ENCODE measurements at places on chromosomes 7 and 10. TPM values are rescaled to one million over a fixed set of nuclear protein-coding genes. Genes with fewer than 3 reads are reported as not detected.

- DNase-seq = no peak
Measured at GRCh38 chr7:93148144-93148543, at the start of gene SAMD9L. Gene SAMD9L, minus strand, starts transcription at chr7:93148385. Its CDS starts 12,414 bp downstream, at chr7:93135971.

Gene NKX1-2
- total RNA-seq = not detected

Gene CAMK2B
- 0.46 TPM for total RNA-seq

DNA sequence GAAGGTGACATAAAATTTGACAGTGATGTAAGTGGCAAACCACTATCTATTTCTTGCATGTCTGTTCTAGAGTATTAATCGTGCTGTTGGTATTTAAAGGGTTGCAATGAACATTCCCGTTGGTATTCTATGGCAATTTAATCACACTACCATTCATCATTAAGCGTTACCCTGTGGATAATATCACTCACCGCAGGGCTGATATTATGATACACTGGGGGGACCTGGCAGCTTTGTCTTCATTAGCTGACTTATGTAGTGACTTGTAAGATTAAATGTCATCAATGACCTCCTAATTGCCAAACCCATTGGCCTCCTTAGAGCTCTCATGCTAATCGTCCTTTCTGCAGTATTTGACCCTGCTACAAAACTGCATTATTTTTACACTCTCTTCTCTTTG lies 624.5 kb upstream of the VSTM2A start:
- no peak for DNase-seq

DNA sequence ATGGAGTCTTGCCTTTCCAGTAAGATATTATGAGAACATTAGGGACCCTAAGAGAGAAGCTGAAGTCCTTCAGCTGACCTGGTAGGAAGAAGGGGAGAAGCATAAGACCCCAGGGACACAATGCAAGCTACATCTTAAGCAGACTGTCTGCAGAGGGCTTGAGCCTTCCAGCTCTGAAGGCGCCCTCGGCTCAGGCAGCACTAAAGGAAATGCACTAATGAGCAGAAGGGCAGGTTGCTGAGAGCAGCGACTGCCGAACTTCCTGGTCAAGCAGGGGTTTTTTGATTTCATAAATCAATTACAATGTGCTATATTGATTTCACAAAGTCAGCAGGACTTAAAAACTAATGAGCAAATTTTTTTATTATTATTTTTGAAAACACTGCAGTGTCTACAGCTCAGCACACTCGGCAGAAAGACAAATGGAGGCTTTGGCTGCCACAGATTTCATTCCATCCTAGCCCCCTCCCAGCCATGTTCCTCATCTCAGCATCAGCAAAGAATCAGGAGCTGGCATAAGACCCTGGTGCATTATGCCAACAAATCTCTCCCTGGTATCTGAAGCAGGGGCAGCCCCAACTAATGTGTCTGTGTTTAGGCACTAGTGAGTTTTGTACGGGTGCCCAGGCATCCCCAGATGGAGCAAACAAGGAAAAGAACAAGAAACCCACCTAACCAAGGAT lies 57.1 kb downstream of the LRRTM3 start:
- DNase-seq = no peak

- DNase-seq = no peak
Measured at GRCh38 chr10:119807960-119808697, 64.5 kb downstream of the MCMBP start.

GRCh38 chr10:73552819-73553715 lies 38.1 kb downstream of the USP54 start:
- DNase-seq = no peak

- no peak for DNase-seq
Measured at GRCh38 chr10:126917375-126917774, 12.1 kb downstream of the DOCK1 start.

GRCh38 chr10:31101123-31101522 lies 69.5 kb upstream of the ZNF438 start:
- DNase-seq = peak; percentile 89

- no peak for DNase-seq
Measured at GRCh38 chr7:16916105-16916639, 34.4 kb upstream of the AGR3 start.

GRCh38 chr7:82616059-82616728 lies 172.6 kb upstream of the CACNA2D1 start:
- DNase-seq = no peak

GRCh38 chr10:54869022-54869421 lies 68.0 kb upstream of the PCDH15 start:
- no peak for DNase-seq

- no peak for DNase-seq
Measured at GRCh38 chr10:102455893-102456471, 4.6 kb upstream of the C10orf95 start.

Gene BHLHA15
- total RNA-seq = 0.67 TPM

- DNase-seq = no peak
Measured at GRCh38 chr7:69283421-69283820, 314.9 kb upstream of the AUTS2 start.

DNA sequence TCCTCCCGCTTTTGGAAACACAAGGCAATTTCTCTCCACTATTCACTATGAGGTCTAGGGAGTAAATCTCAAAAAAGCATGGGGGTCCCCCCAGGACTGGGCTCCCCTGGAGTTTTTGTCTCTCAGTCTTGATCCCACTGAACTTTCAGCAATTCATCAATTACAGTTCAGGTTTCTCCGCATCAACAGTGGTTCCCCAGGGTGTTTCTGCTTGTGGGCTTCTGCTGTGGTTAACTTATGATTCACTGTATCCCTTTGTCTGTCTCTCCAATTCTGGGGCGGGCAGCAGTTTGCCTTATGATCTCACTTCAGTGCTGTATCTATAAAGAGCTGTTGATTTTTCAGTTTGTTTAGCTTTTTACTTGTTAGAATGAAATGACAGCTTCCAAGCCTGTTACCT lies 142.6 kb upstream of the CDC14C start:
- no peak for DNase-seq

Gene FGF8
- total RNA-seq = not detected

- no peak for DNase-seq
Measured at GRCh38 chr10:80122746-80123145, 9.8 kb upstream of the PLAC9 start.

- no peak for DNase-seq
Measured at GRCh38 chr7:151166629-151167196, 781 bp downstream of the GBX1 start.

Gene CADPS2
- total RNA-seq = not detected

Gene NEBL
- total RNA-seq = not detected

Gene LEP
- not detected for total RNA-seq

Gene SLC16A9
- total RNA-seq = 0.44 TPM

DNA sequence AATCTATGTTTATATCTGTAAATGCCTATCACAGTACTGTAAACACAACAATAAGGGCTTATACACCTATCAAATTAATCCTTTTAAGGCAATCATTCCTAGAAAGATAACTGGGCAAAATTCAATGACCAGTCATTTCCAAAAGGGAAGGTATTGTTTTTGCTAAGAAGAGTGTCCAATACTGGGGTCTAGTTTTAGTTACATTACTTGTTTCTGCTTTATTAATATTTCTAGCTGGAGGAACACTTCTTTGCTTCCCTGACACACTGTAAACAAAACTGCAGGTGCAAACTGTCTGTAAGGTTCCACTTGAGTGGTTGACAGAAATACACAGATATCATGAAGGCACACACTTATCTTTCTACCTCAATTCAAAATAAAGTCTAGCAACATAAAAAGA lies 84.2 kb upstream of the FAM133B start:
- DNase-seq = no peak

Gene PCDH15
- total RNA-seq = not detected

- no peak for DNase-seq
Measured at GRCh38 chr7:80840681-80841080, 78.2 kb downstream of the SEMA3C start.

DNA sequence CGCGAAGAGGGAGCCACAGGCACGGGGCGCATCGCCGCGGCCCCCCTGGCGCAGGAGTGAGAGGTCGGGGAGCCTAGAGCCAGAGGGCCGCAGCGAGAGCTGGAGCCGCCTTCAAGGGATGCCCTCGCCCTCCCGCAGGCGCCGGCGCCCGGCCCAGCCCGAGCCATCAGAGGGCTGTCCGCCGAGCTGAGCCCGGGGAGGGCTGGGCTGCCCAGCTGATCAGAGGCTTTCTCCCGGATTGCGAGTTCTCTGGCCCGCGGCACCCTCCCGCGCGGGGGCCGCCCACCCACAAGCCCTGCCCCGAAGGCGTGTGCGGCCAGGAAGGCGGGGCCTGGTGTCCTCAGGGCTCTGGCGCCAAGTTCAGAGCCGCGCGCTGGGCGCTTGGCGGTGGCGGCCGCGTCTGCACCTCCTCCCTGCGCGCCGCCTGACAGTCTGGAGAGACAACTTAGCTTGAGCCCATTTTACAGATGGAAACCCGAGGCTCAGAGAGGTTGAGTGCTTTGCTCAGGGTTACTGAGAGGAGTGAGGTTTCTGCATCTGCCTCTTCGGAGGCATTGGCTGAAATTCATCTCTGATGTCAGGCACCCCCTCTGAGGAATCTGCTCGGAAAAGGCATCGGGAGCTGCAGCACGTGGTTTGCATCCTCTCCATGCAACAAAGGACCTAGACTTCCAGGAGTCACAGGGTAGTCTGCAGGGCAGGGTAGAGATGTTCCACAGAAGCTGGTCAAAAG lies 3.8 kb upstream of the ANTXRL start:
- DNase-seq = peak; percentile 56

DNA sequence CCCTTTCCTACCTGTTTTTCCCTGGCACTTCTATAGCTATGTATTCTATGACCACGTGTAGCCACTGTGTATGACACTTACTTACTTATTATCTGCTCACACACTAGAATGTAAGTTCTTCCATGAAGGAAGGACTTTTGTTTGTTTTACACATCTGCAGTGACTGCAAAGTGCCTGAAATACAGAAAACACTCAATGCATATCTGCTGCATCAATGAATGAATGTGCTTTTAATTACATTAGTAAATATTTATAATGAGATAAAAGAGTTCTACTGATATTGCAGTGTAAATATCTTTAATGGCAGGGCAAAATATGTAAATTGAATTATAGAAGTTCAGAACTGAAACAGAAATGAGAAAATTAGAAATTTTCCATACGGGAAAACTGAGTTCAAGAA lies 43.5 kb upstream of the CDC14C start:
- no peak for DNase-seq

DNA sequence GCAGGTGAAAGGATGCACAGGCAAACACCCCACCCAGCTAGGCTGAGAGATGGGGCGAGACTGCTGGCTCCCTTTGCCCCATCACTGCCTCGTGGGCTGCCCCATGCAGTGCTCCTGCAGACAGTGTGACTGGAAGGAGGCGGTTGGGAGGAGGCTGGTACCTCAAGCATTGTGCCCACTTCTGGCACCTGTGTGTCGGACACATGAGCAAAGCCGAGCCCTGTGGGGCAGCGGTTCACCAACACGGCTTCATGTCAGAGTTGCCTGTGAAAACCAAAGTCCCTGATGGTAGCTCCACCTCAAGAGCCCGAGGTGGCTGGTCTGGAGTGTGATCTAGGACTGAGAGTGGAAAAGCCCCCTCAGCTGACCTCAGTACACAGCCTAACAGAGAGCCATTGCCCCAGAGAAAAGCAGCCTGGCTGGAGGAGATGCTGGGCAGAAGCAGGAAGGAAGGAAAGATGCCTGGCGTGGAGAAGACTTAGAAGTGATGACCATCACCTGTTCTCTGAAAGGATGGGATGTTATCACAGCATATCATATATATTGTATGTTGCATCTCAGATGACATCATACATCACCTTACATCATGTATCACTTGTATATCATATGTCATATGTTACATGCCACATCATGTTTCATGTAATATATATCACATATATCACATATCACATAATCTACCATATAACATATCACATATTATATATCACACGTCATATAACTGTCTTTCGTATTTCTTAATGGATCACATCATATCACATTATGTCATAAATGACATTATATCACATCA lies 75.6 kb downstream of the ADCY1 start:
- DNase-seq = no peak

DNA sequence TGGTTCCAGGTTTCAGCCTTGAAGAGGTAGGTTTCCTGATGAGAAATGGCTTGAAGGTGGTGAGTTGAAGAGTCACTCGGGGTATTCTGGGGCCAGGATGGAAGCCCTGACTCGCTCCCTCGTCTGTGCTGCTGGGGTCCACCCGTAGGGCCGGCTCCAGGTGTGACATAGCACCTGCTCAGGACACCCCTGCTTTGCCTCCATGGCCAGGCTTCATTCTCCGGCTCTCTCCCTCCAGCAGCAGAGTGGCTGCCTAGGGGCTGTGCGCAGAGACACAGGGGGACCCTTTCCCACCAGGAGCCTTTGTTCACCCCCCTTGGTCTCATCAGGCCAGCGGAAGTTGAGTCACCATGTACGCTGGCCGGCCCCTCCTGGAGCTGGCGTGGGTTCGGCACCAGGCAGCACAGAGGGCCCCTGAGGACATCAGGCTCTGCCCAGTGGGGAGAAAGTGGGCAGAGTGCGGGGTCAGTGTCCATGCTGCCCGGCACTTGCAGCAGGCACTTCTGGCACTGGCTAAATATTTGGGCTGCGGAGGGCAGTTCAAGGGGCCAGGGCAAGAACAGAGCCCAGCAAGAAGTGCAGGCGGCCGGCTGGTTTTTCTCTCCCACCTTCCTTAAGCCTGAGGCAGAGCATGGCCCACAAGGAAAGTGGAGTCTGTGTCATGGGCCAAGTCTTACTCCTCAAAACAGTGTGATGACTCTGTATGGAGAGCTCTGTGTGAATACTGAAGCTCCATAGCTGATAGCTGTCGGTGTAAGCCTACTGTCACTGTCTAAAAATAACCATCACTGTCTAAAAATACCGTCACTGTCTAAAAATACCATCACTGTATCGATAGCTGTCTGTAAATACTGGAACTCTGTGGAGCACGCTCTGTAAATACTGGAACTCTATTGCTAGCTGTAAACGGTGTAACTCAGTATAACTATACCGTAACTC lies 3.7 kb upstream of the PRKAR1B start:
- no peak for DNase-seq

- no peak for DNase-seq
Measured at GRCh38 chr7:5634107-5634950, 147.1 kb downstream of the RNF216 start.

DNA sequence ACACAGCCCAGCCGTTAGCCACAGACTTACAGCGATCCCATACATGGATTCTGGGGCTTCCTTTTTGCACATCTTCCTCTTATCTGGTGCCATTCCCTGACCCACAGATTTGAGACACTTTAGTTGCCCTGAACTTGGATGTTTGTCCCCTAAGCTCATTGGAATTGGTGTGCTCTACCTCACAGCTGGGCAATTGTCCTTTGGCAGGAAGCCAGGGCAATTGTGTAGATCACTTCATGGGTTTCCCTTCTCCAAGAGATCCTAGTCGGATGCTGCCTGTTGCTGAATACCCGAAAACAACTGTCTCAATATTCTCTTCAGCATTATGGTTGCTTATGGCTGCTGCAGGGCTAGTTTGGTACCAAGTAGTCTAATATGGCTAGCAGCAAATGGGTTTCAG lies 470.7 kb upstream of the MKI67 start:
- DNase-seq = no peak

GRCh38 chr10:43737003-43737402 lies 88.3 kb upstream of the ZNF32 start:
- no peak for DNase-seq

Gene NPFFR1
- total RNA-seq = 0.02 TPM

Data from activated CD4-positive, alpha-beta memory T cell treated with anti-CD3 and anti-CD28 coated beads for 36 hours (primary cell).